ENCODE measurements at places on chromosomes 3 and 15. TPM values are rescaled to one million over a fixed set of nuclear protein-coding genes. Genes with fewer than 3 reads are reported as not detected.

- H3K4me3 ChIP-seq = no peak overlapping the region
- DNase-seq = no peak
- H3K27ac ChIP-seq = no peak overlapping the region
- peaks cover 82% of the 10 kb centered on the region for H3K36me3 ChIP-seq
These were observed 14.7 kb upstream of the RHO start for GRCh38 chr3:129513705-129514104.

GRCh38 chr15:67753891-67754290 is 71.4 kb upstream of the SKOR1 start:
- H3K27ac ChIP-seq = no peak overlapping the region
- no peak overlapping the region for H3K4me3 ChIP-seq
- no peak for DNase-seq

- no peaks in the 10 kb centered on the region for H3K36me3 ChIP-seq
- H3K27ac ChIP-seq = peak overlapping the region; percentile 84
- no peaks in the 10 kb centered on the region for H3K27me3 ChIP-seq
These were observed 141.3 kb upstream of the CCDC54 start for GRCh38 chr3:107235928-107236315.

GRCh38 chr15:88794001-88794400 is 9.2 kb upstream of the ACAN start:
- H3K36me3 ChIP-seq = no peaks in the 10 kb centered on the region
- no peak for DNase-seq
- peaks cover 7% of the 10 kb centered on the region for H3K4me1 ChIP-seq
- no peak overlapping the region for H3K27ac ChIP-seq

GRCh38 chr15:37140531-37141058 is 40.2 kb upstream of the MEIS2 start:
- no peak overlapping the region for H3K27ac ChIP-seq
- DNase-seq = no peak
- H3K36me3 ChIP-seq = no peaks in the 10 kb centered on the region
- no peaks in the 10 kb centered on the region for H3K27me3 ChIP-seq

Gene CD96
- 0.22 TPM for total RNA-seq

Gene CPNE9
- 0.09 TPM for total RNA-seq

Gene NR1I2
- 0.27 TPM for total RNA-seq
